ENCODE measurements at places on chromosomes 12 and 14.

DNA sequence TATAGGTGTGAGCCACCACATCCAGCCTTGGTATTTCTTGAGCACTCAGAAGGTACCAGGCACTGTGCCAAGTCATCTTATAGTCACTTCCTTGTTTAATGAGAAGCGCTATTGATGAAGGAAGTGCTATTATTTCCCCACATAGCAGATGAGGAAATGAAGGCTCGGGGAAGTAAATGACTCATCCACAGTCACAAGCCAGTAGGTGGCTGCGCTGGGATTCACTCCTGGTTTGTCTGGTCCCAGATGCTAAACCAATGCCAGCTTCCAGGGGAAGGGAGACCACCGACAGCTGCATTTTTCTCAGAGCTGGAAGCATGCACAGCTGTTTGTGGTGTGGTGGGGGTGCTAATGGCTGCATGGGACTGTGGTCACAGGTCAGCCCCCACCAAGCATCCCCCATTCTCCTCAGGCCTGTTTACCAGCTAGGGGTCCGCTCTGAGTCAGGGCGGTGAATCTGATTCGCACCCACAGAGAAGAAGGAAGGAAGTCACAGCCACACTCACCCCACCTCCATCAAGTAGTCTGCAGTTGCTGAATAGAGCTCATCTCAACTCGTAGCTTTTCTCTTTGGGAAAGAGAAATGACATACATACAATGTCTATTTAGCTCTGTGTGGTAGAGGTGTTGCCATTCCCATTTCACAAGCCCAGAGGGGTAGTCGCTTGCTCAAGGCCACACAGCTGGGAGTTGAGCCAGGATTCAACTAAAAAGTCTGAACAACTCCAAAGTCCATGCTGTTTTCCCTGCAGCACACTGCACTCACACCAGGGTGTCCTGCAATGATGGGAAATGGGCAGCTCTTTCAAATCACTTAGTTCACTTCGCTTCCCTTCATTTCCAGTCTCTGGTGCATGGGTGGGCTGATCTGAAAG is 6.3 kb upstream of the LTBP2 start:
- peak; percentile 62 for DNase-seq

GRCh38 chr12:77049767-77050353 is 15.5 kb downstream of the E2F7 start:
- no peak for DNase-seq

- no peak for DNase-seq
These were observed 155.6 kb downstream of the CAND1 start for GRCh38 chr12:67424784-67425183.

GRCh38 chr12:52821826-52822660 is 8.1 kb upstream of the KRT4 start:
- DNase-seq, result no peak

DNA sequence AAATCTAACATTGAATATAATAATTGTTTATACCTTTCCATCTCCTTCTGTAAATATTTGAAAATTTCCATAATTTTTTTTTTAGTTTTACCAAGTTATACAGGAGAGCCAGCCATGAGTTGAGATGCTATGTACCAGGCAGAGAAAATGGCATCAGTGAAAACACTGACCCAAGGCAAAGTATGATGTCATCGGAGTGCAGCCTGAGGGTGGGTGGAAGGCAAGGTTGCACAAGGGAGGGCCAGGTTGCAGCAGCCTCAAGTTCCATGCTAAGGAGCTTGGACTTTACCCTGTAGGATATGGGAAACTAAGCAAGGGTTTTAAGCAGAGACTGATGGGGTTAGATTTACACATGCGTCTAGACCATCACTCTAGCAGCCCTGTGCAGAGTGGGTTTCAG is 441.1 kb downstream of the BCAT1 start:
- no peak for DNase-seq

All from activated naive CD4-positive, alpha-beta T cell treated with anti-CD3 and anti-CD28 coated beads, Interleukin-2, amount 10 ng/mL, durations not matched to agents 7 days and 5 days (primary cell).